ENCODE measurements at places on chromosomes 5 and 9. TPM values are rescaled to one million over a fixed set of nuclear protein-coding genes. Genes with fewer than 3 reads are reported as not detected.

DCP2 gene
- total RNA-seq = 15.2 TPM

PCDHB16 gene
- 0.18 TPM for total RNA-seq

ESM1 gene
- 0.57 TPM for total RNA-seq

LMX1B gene
- total RNA-seq = not detected

KIF24 gene
- 0.55 TPM for total RNA-seq

AIF1L gene
- total RNA-seq = under 0.01 TPM

OSMR gene
- 86.6 TPM for total RNA-seq

OMD gene
- total RNA-seq = not detected

CDKN2B gene
- 37.2 TPM for total RNA-seq

RMI1 gene
- 3.2 TPM for total RNA-seq

GTF3C4 gene
- 8.8 TPM for total RNA-seq

PALM2AKAP2 gene
- 9.7 TPM for total RNA-seq

CRB2 gene
- under 0.01 TPM for total RNA-seq

PCSK1 gene
- 1.3 TPM for total RNA-seq

REEP5 gene
- 54.1 TPM for total RNA-seq

KCNV2 gene
- not detected for total RNA-seq

OBP2B gene
- not detected for total RNA-seq

ZNF618 gene
- total RNA-seq = 7.5 TPM

SLC6A3 gene
- not detected for total RNA-seq

MED10 gene
- total RNA-seq = 10.4 TPM

FOXD4 gene
- total RNA-seq = 0.28 TPM

IL13 gene
- not detected for total RNA-seq

LCN12 gene
- 0.28 TPM for total RNA-seq

UHRF2 gene
- total RNA-seq = 46.5 TPM

EMB gene
- 2.1 TPM for total RNA-seq

PCDHA5 gene
- 0.09 TPM for total RNA-seq

DOK3 gene
- 1.7 TPM for total RNA-seq

GRIN3A gene
- not detected for total RNA-seq

STKLD1 gene
- 0.55 TPM for total RNA-seq

CER1 gene
- total RNA-seq = not detected

QRFP gene
- not detected for total RNA-seq

TMEM174 gene
- total RNA-seq = not detected
